Kidney tubule cell (primary cell): ENCODE measurements at places on chromosomes 12 and 14.

DNA sequence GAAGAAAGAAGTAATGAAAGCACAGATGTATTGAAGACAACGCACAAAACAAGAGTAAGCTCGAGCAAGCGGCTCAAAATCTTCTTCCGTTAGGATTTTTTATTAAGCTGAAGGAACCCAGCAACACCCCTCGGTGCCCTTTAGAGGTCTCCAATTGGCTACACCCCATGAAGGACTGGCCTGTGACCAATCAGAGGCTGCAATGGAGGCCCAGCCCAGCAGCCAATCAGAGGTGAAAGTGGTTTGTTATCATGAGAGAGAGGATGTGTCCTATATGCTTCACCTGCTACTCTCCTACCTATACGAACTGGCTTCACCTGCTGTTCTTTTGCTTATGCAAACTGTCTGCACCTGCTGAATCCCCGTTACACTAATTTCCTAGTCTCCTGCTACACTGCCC lies 358.8 kb downstream of the C12orf50 start:
- no peak for DNase-seq

DNA sequence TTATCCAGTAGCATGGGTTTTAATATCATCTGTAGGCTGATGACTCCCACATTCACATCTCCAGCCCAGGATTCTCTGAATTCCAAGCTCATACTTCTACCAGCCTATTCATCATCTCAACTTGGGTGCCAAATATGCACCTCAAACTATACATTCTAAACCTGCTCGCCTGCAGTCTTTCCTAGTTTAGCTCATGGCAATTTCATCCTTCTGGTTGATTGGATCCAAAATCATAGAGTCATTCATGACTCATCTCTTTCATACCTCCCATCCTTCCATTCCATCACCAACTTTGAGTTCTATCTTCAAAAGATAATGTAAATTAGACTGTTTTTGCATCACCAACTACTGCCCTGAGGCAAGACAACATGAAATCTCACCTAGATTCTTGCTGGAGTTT lies 99.7 kb upstream of the EGLN3 start:
- peak; percentile 65 for DNase-seq

DNA sequence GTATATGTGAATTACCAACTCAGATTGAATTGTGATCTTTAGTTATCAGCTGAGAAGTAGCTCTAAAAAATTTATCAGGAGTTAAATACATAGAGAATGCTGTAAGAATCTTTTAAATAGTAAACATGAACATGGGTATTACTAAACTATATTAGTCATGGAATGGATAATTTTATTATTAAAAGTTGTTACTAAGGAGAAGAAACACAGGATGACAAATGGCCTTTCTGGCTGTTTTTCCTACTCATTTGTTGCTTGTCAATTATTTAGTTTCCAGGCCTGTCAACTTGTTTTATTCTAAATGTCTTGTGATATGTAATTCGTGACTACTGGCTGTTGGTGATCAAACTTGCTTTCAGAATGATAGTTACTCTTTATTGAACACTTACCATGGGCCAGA lies 58.7 kb downstream of the KTN1 start:
- DNase-seq, result no peak

DNA sequence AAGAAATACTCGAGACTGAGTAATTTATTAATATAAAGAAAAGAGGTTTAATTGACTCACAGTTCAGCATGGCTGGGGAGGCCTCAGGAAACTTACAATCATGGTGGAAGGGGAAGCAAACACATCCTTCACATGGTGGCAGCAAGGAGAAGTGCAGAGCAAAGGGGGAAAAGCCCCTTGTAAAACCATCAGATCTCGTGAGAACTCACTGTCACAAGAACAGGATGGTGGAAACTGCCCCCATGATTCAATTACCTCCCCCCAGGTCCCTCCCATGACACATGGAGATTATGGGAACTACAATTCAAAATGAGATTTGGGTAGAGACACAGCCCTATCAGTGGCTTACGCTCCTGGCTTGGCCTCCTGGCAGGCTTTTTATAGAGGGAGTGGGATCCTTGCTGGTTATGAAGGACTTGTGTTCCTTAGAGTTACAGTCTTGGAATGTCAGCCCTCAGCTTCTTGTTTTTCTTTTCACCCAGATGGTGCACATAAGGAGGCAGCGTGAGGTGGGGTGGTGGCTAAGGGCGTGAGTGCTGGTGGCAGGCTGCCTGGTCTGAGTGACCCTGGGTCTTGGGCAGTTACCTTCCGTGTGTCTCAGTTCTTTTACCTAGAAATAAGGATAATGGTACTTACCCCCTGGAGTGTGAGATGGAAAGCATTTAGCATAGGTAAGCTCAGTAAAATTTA lies 25.7 kb downstream of the TRAF3 start:
- DNase-seq, result no peak

DNA sequence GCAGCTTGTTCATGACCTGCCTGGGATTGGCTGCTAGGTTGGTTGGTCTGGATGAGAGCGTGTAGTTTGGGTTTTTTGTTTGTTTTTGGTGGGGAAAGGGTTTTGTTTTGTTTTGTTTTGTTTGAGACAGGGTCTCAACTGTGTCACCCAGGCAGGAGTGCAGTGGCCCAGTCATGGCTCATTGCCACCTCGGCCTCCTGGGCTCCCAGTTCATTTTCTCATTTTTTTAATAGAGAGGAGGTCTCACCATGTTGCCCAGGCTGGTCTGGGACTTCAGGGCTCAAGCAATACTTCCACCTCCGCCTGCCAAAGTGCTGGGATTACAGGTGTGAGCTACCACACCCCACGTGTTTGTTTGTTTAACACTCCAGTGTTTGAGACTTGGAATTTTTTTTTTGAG lies 3.8 kb downstream of the DYNC1H1 start:
- no peak for DNase-seq

GRCh38 chr14:94011795-94012194 lies 14.3 kb upstream of the OTUB2 start:
- DNase-seq, result peak; percentile 45

DNA sequence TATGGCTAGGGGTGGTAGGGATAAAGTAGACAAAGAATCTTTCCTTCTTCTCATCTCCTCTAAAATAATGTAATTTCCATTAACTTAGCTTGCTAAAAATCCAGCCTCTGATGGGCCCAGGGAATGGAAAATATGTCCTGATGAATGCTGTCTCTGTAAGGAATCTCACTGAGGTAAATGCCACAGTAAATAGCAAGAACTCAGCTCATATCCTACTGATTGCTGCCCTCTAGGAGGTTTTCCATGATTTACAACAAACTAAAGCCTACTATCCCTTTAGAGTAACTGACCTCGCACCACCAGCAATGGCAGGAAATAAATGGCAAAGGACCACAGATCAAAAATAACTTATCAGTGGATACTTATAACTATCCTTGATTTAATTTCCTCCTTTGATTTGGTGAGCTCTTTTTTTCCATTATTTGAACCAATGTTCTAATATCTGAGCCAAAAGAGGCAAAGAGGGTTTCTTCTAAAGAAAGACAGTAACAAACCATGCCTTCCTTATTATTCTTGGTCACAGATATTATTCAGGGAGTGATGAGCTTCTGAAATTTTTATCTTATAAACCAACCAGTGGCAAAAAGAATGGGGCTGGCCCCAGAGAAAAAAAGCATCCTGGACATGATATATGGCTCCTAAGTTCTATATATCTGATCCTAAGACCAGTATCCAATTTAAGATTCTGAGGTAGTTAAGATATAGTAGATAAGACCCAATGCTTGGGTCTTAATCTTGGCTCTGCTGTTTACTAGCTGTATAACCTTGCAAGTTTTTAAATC lies 43.8 kb downstream of the SENP1 start:
- DNase-seq, result no peak

DNA sequence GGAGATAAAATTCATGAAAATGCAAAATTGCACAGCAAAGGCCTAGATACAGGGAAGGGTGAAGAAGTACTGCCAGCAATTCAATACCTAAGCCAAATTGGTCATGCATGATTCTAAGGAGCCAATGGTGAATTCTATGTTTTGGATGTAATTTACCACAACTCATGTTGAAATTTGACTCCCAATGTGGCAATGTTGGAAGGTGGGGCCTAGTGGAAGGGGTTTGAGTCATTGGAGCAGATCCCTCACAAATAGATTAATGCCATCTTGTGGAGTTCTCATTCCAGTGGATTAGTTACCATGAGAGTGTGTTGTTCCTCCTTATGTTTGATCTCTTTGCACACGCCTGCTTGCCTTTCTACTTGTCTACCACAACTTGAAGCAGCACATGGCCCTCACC lies 194.0 kb upstream of the ALG10 start:
- no peak for DNase-seq

GRCh38 chr12:39883411-39883810 lies 222.5 kb downstream of the SLC2A13 start:
- no peak for DNase-seq

- no peak for DNase-seq
Measured at GRCh38 chr12:124057691-124058090, 84.7 kb downstream of the ZNF664 start.

GRCh38 chr12:21677622-21678277 lies 20.1 kb upstream of the LDHB start:
- DNase-seq, result peak; percentile 57

GRCh38 chr12:89781156-89781555 lies 72.5 kb upstream of the ATP2B1 start:
- no peak for DNase-seq

DNA sequence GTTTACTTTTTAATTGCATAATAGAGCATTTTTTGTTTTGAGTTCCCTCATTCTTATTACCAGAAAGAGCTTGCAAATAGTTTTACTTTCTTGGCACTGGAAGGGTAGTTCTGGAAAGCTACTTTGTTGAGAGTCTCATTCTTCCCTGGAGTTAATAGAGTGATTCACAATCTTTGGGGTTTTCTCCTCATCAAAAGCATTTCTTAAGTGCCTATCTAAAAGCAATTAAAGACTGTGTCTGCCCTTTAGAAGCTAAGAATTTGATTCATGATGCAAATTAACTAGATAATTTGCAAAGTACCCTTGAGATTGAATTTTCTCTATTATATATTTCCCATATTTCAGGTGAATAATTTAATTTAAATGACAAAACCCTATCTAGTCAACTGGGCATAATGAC lies 8.1 kb upstream of the BMAL2 start:
- no peak for DNase-seq

GRCh38 chr12:2613326-2614073 lies 181.3 kb upstream of the FKBP4 start:
- DNase-seq, result peak; percentile 95

- peak; percentile 43 for DNase-seq
Measured at GRCh38 chr12:50732591-50732990, 31.3 kb upstream of the ATF1 start.

DNA sequence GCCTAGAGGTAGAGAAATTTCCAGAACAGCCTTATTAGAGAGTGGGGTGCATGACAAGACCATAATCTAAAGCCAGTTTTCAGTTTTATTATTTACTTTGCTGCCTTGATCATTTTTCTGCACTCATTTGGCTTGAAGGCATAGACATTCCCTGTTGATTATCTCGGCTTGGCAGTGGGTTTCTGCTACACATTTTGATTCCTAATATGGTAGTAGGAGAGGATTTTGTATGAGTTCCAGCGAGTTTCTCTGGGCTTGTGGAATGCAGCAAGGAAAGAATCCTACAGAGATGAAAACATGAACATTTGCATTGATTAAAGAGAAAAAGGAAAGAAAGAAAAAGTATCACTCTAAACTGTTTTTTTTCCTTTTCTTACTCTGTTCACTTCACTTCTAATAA lies 281.2 kb downstream of the PAWR start:
- peak; percentile 17 for DNase-seq

- peak; percentile 71 for DNase-seq
Measured at GRCh38 chr12:95473231-95473883, 595 bp upstream of the METAP2 start.

DNA sequence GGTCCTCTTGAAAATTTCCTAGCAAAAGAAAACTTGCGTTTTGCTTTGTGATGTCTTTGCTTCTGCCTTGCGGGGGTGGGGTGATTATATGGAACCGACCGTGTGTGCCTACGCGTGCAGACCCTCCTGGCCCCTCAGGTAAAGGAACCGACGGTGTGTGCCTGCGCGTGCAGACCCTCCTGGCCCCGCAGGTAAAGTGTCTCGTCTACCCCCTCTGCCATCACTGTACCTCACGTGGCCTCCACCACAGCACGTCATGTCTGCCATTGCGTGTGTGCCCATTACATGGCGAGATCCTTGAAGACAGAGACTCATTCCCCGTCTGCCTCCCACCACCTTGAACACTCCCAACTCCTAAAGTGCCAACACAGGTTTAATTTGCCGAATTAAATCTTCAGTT lies 3.6 kb downstream of the GOLGA3 start:
- DNase-seq, result no peak

GRCh38 chr12:54014377-54015017 lies 5.7 kb downstream of the HOXC8 start:
- no peak for DNase-seq

- no peak for DNase-seq
Measured at GRCh38 chr14:86414146-86414545, 884.2 kb downstream of the FLRT2 start.

- no peak for DNase-seq
Measured at GRCh38 chr12:23803540-23803939, 145.9 kb downstream of the SOX5 start.

DNA sequence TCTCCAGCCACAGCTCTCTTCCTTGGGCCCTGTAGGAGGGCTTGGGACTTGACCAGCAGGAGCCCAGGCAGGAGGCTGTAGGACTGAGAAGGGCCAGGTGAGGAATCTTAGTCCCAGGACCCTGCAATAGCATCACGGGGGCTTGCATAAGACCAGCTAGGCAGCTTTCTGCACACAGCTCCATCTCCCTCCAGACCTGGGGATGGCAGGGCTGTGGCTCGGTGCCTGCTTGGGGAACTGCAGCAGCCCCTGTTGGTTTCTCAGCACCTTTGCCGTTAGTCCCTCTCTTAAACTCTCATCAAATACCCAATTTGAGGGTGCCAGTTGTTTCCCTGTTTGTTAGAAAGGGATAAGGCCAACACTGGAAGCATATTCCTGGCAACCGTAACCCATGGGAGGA lies 14.3 kb downstream of the DIO3 start:
- no peak for DNase-seq

DNA sequence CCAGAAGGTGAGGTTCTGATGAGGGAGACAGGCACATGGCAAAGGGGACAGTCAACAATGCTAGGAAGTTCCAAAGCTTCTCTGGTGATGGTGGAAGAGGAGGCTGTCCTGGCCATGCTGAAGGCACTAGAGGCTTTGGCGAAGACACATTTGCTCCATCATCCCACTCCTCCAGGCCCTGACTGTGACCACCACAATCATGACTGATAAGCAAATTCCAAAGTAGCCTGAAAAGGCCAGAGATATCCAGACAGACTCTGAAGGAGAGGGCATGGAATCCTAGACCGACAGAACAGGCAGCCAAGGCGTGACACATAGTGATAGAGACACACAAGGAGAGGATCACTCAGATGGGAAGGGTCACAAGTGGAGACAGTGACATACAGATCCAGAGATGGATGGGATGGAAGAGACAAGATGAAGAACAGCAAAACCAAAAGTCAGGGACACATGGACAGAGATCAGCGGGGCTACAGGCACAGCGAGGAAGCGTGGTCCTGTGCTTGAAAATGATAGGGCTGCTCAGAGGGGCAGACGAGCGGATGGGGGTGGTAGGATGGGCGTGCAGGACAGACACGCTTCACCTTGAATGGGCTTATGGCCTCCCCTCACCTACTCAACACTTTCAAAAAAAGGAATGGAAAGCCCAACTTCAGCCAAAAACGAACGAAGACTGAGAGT lies 1.3 kb downstream of the ZFHX2 start:
- no peak for DNase-seq
